Activated CD4-positive, alpha-beta T cell treated with anti-CD3 and anti-CD28 coated beads, Interleukin-2, amount 10 ng/mL, durations not matched to agents 7 days and 5 days (primary cell): ENCODE measurements at places on chromosomes 3 and 15. TPM values are rescaled to one million over a fixed set of nuclear protein-coding genes. Genes with fewer than 3 reads are reported as not detected.

- no peak for DNase-seq
- no peaks in the 10 kb centered on the region for H3K27me3 ChIP-seq
- H3K4me1 ChIP-seq: no peaks in the 10 kb centered on the region
Observed at GRCh38 chr15:35330048-35330695, 215.8 kb downstream of the DPH6 start.

DNA sequence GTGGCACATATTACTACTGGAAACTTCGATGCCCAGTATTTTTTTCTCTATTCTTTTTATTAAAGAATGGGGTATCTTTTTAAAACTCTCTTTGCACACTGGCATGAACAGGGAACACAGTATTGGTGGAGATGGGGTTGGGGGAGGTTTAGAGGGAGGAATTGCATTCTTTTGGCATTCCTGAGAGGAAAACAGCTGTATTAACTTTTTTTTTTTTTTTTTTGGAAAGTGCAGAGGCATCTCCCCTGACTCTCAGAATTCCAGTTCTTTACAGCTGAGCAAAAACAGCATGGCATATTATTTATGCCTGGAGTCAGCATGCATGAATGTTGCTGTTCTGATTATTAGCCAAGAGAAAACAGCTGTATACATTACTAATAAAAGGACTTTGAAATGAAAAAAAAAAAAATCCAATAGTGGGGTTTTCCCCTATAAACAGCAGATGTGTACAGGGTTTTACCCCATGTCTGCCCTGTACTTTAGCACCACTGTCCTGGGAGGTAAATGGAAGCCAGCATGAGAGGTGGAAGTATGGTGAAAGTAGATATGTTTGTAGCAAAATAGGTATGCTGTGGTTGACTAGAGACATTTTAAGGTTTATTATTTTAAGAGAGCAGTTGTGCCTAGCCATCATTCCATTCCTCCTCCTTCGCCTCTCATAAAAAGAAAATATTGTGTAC is 132.2 kb downstream of the FNDC3B start:
- no peak for DNase-seq
- H3K36me3 ChIP-seq: no peaks in the 10 kb centered on the region
- peaks cover 2% of the 10 kb centered on the region for H3K4me1 ChIP-seq

GRCh38 chr15:28101201-28101600 is 2.1 kb upstream of the OCA2 start:
- no peak for DNase-seq
- peaks cover 49% of the 10 kb centered on the region for H3K27me3 ChIP-seq
- H3K4me1 ChIP-seq: peaks cover 24% of the 10 kb centered on the region

RLBP1 gene
- total RNA-seq: not detected

DNA sequence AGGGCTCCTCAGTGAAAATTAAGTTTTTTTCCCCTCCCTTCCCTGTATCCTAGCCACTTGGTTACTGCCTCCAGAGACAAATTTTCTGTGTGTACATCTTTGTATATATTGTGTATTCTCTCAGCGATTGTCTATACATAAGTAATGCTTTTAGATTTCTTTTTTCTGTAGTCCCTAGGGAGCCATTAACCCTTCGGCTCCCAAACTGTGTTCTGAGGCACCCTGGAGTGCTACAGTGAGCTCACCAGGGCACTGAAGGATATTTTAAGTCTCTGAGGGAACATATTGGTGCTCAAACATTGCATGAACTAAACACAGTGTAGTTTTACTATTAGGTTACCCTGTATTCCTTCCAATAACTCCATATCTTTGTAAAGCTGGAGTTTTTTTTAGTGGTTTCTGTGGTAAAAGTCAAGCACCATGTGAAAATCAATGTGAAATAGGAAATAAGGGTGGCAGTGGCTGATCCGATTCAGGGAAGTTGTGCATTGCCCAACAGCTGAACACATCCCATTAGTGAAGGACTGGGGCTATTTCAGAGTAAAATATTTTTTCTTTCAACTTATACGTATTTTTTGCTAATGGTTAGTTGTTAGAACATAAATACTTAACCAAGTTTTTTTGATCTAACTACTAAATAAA is 43.0 kb downstream of the USP13 start:
- H3K4me3 ChIP-seq: no peak overlapping the region
- peaks cover 9% of the 10 kb centered on the region for H3K36me3 ChIP-seq
- H3K27ac ChIP-seq: no peak overlapping the region
- no peaks in the 10 kb centered on the region for H3K27me3 ChIP-seq
- peaks cover 5% of the 10 kb centered on the region for H3K4me1 ChIP-seq

DNA sequence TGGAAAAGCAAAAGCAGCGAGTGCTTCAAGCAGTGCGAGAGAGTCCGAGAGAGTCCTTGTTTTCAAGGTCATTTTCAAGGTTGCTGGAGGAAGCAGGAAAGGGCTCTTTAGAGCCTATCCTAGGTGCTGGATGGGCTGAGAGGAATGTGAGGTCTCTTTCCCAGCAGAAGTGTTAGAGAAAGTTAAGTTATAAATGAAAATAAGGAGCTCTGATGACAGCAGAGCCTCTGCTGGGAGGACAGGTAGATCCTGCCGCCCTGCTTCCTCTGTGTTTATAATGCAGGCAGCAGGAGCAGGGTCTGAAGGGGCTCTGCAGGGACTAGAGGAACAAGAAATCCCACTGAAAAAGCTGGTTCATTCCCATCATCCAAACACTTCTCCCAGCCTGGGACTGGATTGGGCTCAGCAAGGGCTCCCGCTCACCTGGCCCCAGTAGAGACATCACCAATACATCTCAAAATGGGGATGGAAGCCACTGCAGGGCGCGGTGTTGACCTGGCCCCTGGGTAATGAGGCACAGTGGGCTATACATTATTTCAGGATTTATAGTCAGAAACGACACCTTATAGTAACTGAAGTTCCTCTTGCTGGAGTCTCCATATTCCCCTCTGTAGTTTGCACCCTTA is 41.5 kb upstream of the RAB6B start:
- peaks cover under 1% of the 10 kb centered on the region for H3K4me1 ChIP-seq
- no peak for DNase-seq
- no peaks in the 10 kb centered on the region for H3K36me3 ChIP-seq
- no peak overlapping the region for H3K27ac ChIP-seq

CISH gene
- 300 TPM for total RNA-seq

DNA sequence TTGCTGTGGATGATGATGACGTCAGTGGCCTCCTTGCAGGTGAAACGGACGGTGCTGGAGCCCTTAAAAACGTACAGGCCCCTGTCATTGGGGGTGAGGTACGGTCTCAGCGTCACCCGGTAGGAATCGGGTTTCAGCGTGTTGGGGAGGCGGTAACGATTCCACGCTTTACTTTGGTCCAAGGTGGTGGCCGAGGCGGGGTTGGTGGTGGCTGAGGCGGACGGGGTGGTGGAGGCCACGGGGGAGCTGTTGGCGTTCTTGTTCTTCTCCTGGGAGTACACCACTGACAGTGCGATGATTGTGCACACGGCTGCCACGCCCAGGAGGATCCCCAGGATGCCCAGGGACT is 8.5 kb downstream of the ANPEP start:
- DNase-seq: no peak
- peaks cover 3% of the 10 kb centered on the region for H3K27me3 ChIP-seq
- H3K4me3 ChIP-seq: no peak overlapping the region

DNA sequence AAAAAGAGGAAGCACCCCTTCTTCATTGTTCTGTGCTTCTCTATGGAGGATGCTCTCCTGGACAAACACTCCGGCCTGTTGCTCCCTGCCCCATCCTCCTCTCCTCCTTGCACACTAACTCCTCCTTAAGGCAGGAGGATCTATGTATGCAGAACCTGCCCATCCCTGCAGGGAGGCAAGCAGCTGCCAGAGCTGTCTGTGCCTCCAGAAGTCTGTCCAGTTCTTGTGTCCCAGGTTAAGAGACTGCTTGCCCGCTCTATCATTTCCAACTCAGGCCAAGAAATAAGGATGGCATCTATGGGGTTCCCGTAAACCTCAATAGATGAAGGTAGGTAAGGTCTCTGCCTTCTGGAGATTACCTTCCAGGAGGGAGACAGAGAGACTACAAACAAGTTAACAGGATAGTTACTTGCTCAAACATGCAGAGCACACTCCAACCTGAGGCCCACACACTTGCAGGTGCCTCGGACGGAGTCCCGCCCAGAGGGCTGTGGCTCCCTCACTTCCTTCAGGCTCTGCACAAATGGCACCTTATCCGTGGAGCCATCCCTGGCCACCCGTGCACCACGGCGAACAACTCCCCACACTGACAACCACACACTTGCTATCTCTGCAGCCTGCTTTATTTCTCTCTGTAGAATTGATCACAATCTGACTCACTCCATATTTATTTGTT is 6.9 kb downstream of the XXYLT1 start:
- peaks cover 3% of the 10 kb centered on the region for H3K36me3 ChIP-seq
- H3K27ac ChIP-seq: no peak overlapping the region
- H3K27me3 ChIP-seq: no peaks in the 10 kb centered on the region
- DNase-seq: no peak

WDR6 gene
- total RNA-seq: 144 TPM

- H3K4me1 ChIP-seq: no peaks in the 10 kb centered on the region
- DNase-seq: no peak
- H3K36me3 ChIP-seq: no peaks in the 10 kb centered on the region
Observed at GRCh38 chr3:184399410-184399809, 19.6 kb downstream of the CHRD start.

DNA sequence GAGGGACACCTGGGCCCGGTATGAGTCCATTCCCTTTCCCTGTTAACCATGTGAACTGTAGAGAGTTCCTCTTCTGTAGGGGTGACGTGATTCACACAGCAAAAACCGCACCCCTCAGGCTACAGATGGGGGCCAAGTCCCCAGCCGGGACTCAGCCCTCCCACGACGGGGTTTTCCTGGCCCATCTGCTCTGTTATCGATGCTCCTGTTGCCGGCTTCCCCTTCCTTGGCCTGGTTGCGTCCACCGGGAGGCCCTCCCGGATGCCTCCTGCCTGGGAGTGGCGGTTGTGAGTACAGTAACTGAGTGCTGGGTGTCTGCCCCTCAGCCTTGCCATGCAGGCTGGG is 817 bp upstream of the PLXNA1 start:
- peak overlapping the region; percentile 75 for H3K4me3 ChIP-seq
- DNase-seq: no peak
- H3K27ac ChIP-seq: peak overlapping the region; percentile 83
- H3K27me3 ChIP-seq: peaks cover 13% of the 10 kb centered on the region

- no peak for DNase-seq
- no peaks in the 10 kb centered on the region for H3K27me3 ChIP-seq
Observed at GRCh38 chr3:21464746-21465145, 286.3 kb downstream of the ZNF385D start.

GRCh38 chr3:191246630-191247029 is 47.6 kb downstream of the OSTN start:
- DNase-seq: no peak
- H3K4me3 ChIP-seq: no peak overlapping the region
- H3K27ac ChIP-seq: no peak overlapping the region
- no peaks in the 10 kb centered on the region for H3K36me3 ChIP-seq
- peaks cover 1% of the 10 kb centered on the region for H3K27me3 ChIP-seq

DNA sequence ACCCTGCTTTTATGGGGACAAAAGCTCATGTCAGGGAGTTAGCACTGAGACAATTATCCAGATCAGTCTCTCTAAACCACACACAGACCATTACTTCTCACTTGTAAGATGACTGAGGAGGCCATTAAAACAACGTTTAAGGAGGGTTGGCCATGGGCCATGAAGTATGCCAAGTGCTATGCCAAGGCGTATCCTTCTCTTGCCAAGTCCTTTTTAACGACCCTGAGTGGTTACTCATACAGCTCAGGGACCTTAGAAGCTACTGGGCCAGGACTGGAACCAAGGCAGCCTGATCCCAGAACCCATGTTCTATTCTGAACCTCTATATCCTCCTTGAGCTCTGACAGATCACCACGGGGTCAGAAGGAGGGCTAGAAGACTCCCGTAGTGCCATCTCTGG is 50.0 kb downstream of the NMNAT3 start:
- DNase-seq: no peak
- H3K27me3 ChIP-seq: no peaks in the 10 kb centered on the region
- H3K4me3 ChIP-seq: no peak overlapping the region
- H3K4me1 ChIP-seq: no peaks in the 10 kb centered on the region
- no peaks in the 10 kb centered on the region for H3K36me3 ChIP-seq
- no peak overlapping the region for H3K27ac ChIP-seq

ABI3BP gene
- not detected for total RNA-seq

DNA sequence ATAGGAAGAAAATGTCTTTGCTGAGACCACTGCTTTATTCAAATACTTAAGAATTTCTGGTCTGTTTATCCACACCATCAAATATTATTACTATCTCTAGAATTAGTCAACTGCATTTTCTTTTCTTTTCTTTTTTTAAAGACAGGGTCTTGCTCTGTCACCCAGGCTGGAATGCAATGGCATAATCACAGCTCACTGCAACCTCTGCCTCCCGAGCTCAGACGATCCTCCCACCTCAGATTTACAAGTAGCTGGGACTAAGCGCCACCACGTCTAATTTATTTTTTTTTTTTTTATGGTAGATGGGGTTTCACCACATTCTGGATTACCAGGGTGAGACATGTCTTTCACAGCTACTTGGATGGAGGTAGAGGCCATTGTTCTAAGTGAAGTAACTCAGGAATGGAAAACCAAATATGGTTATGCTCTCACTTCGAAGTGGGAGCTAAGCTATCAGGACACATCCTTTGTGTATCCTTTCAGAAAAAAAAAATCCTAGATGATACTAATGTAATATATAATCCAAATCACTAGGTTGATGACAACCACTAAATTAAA is 52.8 kb downstream of the STAG1 start:
- no peak overlapping the region for H3K27ac ChIP-seq
- DNase-seq: no peak
- peaks cover 15% of the 10 kb centered on the region for H3K4me1 ChIP-seq
- no peak overlapping the region for H3K4me3 ChIP-seq
- H3K27me3 ChIP-seq: no peaks in the 10 kb centered on the region

DNA sequence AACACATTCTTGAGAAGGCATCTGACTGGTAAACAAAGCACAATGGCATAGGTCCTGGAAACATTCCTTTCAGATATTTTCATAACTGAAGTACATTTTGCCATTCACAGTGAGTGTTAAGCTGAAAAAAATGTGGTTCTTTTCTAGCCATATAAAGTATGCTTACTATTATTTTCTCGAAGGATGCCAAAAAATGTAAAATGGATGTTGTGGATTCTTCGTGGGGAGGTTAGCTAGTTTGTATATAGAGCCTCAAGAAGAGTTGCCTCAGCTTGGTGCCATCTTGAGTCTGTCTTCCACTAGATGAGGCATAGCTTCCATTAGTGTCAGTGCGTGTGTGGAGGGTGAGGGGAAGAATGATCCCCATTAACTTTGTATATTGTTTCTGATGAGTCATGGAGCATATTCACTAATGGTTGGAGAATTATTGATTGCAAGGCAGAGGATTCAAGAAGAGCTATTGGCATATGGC is 4.1 kb downstream of the MBNL1 start:
- H3K27me3 ChIP-seq: no peaks in the 10 kb centered on the region
- peak overlapping the region; percentile 67 for H3K27ac ChIP-seq
- H3K36me3 ChIP-seq: peaks cover 55% of the 10 kb centered on the region
- no peak for DNase-seq

DNA sequence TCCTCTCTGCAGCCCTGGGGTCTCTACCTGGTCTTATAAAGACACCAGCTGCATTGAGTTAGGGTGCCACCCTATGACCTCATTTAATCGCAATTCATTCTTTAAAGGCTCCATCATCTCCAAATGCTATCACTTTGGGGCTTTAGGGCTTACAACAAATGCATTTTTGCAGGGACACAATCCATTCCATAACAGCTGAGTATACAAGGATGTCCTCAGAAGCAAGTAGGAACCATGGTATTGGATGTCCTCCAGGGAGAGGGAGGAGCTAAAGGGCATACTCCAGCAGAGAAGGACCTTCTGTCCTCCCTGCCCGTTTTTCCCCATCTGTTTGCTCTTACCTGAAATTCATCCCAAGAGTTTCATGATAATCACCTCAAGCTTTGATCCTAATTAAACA is 30.3 kb downstream of the UMPS start:
- H3K27ac ChIP-seq: no peak overlapping the region
- H3K36me3 ChIP-seq: no peaks in the 10 kb centered on the region
